Erythroblast (primary cell): ENCODE measurements at places on chromosomes 3 and 15.

DNA sequence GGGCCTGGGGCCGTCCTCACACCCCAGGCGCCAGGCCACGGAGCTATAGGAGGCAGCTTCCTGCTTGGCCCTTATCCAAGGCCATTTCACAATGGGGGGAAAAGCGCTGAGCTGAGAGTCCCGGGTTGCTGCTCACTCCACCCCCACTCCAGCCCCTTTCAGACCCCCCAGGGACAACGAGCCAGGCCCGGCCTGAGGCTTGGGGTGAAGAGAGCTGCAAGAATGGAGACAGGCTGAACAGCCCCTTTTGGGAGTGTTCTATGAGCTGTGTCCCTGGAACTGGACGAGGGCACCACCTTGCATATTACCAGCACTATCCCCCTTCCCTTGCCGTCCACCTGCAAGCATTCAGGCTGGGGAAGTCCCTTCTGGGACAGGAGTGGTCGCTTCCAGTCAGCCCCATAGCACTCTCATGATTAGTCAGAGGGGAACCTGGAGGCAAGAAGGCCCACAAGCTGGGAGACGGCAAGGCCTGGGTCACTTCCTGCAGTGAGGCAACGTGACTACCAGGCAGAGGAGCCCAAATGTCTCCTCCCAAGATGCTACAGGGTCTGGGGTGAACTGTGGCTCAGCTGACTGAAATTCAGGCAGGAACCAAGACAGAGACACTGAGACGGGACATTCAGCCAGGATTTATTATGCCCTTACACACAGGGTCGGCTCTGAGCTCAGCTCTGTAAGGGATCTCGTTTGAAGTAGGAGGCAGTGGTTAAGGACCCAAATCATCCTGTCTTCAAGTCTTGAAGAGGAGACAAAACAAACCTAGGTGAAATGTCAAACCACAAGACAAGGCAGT is 8.6 kb upstream of the SRP14 start:
- no peak for DNase-seq

- DNase-seq = no peak
Observed at GRCh38 chr3:23923786-23924185, 6.9 kb downstream of the RPL15 start.

GRCh38 chr3:132615881-132616280 is 18.8 kb downstream of the ACKR4 start:
- DNase-seq = no peak

GRCh38 chr15:71496336-71496955 is 313.9 kb upstream of the NR2E3 start:
- DNase-seq = no peak

DNA sequence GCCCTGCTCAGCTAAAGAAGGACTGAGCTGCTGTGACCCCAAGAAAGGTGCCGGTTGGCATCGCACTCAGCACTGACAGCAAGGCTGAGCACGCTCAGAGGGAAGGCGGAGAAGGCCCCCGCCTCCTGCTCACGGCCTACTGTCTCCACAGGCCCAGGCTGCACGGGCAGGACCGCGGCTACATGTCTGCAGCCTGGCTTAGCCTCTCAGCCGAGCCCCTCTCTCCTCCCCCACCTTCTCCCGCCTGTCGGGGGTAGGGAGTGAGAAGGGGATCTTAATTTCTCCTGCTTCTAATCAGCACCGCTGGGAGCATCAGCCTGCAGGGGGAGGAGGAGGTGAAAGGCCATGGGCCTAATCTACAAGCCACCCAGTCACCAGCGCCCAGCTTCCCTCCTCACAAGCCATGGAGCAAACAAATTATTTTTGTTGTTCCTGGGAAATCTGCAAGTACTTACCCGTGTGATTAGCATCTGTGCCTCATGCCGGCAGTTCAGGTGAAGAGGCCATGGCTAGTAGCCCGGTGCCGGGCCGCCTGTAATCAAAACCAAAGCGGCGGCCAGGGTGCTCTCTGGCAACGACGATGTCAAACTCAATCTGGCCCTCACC is 68.1 kb downstream of the EPHB3 start:
- DNase-seq = no peak

- DNase-seq = peak; percentile 54
Observed at GRCh38 chr15:40766906-40767837, 2.6 kb upstream of the C15orf62 start.

GRCh38 chr15:85404176-85404917 is 23.9 kb downstream of the AKAP13 start:
- DNase-seq = no peak

- DNase-seq = no peak
Observed at GRCh38 chr15:59406446-59406845, 31.5 kb upstream of the FAM81A start.

- DNase-seq = no peak
Observed at GRCh38 chr3:118573912-118574311, 460.7 kb downstream of the IGSF11 start.

DNA sequence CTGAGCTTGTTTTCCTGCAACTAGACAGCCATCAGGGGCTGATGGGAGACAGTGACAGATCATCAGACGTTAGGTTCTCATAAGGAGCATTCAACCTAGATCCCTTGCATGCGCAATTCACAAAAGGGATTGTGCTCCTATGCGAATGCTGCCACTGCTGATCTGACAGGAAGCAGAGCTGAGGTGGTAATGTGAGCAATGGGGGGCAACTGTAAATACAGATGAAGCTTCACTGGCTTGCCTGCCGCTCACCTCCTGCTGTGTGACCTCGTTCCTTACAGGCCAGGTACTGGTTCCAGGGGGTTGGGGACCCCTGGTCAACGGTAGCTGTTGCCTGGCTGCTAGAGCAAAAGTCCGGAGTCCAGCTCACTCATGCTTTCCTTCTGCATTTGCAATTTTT is 26.4 kb upstream of the KCNAB1 start:
- DNase-seq = no peak

DNA sequence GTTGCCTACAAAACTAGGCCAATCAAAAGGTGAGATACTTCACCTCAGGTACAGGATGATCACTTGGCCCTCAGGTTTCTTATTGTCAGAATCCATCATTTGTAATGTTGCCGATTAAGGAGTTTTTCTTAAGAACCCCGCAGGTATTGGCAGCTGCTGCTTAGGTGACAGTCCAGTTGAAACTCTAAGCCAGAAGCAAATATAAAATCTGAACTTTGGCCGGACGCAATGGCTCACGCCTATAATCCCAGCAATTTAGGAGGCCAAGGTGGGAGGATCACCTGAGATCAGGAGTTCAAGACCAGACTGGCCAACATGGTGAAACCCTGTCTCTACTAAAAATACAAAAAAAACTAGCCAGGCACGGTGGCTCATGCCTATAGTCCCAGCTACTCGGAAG is 43.1 kb upstream of the SNTN start:
- DNase-seq = no peak

- no peak for DNase-seq
Observed at GRCh38 chr15:98402486-98402885, 245.9 kb upstream of the IGF1R start.

DNA sequence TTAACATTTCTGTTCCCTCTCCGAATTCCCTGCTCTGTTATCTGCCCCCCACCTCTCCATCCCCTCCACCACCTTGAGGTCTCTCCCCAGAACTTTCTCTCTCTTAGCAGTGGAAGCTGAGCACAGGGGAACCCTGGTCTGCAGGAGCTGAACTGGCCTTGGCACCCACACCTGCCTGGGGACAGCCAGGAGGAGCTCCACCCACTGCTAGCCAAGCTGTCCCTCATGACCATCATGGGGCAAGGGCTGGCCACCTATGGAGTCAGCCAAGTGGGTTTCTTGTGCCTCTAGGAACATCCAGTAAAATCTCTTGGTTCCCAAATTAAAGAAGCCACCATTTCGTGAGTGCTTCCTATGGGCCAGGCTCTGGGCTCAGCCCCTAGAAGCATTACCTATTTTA is 276.4 kb upstream of the TLE3 start:
- no peak for DNase-seq

DNA sequence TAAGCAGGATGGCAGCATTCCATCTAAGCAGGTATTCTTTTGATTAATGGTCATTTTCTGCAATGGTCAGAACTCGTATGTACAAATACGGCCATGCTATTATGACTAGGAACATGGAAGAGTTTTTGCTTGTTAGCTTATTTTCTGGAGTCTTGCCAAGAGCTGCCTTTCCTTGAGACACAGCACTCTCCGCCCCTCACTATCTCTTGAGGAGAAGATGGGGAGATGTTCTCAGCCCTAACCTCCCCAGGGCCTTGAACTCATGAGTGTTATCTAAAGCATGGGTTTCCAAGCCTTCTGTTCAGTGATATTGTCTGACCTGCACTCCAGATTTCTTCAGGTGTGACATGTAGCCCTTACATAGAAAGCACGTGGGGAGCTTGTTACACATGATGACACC is 65.9 kb upstream of the ACTC1 start:
- peak; percentile 52 for DNase-seq

GRCh38 chr3:64179860-64180259 is 45.4 kb downstream of the PRICKLE2 start:
- DNase-seq = no peak

DNA sequence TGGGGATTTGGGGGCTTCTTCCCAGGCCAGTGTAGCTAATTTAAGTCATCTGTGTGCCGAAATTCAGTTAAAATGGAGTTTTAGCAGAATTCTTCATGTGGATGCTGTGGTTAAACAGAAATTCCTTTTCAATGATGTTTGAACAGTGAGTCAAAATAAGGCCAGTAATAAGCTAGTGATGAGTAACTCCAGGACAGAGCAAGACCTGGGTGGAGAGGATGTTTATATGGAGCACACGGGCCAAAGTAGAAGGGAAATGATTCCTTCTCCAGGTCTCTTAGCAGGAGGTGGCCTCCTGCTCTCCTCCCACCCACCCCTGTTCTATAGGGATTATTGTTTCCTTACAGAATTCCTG is 31.9 kb upstream of the UACA start:
- DNase-seq = no peak

DNA sequence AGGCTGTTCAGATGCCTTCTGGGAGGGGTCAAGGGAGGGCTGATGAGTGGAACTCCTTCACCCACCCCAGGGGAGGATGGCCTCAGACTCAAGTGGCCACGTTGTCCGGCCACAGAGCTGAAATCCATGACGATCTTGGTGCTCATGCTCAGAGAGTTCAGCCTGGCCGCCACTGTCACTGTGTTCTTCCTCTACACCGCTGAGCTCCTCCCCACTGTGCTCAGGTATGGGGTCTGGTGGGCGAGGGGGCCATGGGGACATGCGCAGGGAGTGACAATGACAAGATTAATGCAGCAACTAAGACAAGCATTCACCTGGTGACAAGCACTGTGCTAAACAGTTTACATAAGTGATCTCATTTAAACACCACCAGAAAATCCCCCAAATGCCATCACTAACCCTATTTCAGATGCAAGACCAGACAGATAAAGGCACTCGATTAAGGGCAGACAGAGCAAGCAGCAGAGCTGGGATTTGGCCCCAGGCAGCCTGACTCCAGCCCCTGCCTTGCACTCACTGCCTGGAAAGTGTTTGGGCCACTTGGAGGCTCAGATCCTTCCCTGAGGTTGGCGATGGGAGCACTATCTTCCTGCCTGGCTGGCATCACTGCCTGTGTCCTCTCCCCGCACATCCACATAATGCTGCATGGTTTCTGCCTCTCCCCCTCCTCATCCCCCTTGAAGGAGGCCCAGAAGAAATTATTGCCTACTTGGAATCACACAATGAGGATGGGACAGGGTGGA is 30.9 kb upstream of the XYLB start:
- DNase-seq = no peak

- DNase-seq = no peak
Observed at GRCh38 chr3:33089515-33089914, 7.4 kb downstream of the GLB1 start.

DNA sequence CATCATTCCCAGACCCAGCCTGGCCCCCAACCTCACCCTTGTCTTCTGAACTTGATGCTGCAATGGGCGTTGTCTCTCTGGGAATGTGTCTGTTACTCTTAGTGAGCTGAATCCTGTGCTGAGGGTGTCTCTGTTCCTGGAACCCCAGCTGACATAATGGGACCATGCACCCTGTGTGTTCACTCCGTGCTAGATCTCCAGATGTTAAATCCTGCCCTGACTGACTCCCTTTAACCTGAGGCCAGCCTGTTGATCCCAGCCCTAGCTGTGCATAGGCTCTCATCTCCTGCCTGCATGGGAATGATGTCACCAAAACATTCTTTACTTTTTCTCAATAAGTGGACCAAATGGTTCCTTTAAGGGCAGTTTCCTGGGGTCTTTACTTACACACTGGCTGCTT is 48.0 kb upstream of the UMPS start:
- no peak for DNase-seq

DNA sequence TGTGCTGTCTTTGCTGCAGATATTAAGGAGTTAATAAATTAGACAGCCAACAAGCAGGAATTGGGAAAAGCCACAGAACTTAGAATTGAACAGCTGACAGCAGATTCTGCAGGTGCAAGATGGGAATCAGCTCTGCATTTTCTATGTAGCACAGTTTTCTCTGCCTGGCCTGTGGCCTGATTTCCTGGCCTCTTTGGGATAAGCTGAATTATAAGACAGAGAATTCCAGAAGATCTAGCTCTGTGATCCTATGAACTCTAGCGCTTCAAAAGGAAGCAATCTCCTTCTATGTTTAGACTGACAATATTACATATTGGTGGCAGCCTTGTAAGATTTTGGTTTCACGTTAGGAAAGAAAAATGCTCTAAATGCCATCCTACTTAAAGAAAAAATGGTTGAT is 24.0 kb upstream of the SOX2 start:
- DNase-seq = no peak

GRCh38 chr3:139427283-139428060 is 38.0 kb upstream of the COPB2 start:
- DNase-seq = peak; percentile 74

- no peak for DNase-seq
Observed at GRCh38 chr3:18379647-18380046, 45.5 kb downstream of the SATB1 start.

DNA sequence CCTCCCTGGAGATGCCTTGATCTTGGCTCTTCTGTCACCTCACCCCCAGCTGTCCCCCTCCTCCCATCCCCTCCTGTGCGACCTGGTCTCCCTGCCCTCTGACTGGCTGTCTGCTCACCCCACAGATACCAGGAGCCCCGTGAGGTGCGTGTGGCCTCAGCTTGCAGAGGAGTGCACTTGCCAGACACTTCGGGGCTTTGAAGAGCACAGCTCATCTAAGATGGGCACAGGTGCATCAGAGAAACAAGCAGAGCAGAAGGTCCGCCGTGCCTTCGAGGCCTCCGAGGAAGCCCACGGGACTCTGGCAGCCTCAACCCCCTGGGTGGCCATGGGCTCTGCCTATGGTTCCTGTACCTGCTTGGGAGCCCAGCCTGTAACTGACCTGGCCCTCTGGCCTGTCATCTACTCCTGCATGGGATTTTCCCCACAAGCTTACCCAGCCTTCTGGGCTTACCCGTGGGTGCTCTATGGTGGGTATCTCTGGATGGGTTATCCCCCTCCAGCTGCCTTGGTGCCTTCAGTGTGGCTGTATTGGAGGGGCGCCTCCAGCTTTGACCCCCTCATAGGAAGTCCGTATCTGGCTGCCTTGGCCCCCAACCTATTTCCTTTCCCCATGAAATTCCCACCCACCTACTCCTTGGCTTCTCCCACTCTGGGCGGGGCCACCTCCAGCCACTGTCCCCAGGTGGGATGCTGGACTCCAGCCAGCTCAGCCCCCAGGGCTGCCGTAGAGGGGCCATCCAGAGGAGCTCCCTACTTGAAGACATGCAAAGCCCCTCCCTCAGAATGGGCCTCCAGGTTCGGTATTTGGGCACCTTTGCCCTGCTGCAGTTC is 3.8 kb downstream of the PRR23E start:
- DNase-seq = no peak

- DNase-seq = no peak
Observed at GRCh38 chr15:42231088-42231487, 23.0 kb upstream of the VPS39 start.
